ENCODE measurements at places on chromosomes 12 and 14. TPM values are rescaled to one million over a fixed set of nuclear protein-coding genes. Genes with fewer than 3 reads are reported as not detected.

GRCh38 chr12:114888928-114889584 lies 205.1 kb upstream of the TBX3 start:
- no peak overlapping the region for H3K27ac ChIP-seq
- H3K36me3 ChIP-seq = no peaks in the 10 kb centered on the region
- H3K4me1 ChIP-seq = no peaks in the 10 kb centered on the region
- H3K4me3 ChIP-seq = no peak overlapping the region

GRCh38 chr12:20494851-20495250 lies 126.5 kb downstream of the PDE3A start:
- no peak overlapping the region for H3K27ac ChIP-seq
- no peaks in the 10 kb centered on the region for H3K36me3 ChIP-seq
- no peak for DNase-seq
- H3K4me1 ChIP-seq = no peaks in the 10 kb centered on the region
- H3K27me3 ChIP-seq = no peaks in the 10 kb centered on the region

DNA sequence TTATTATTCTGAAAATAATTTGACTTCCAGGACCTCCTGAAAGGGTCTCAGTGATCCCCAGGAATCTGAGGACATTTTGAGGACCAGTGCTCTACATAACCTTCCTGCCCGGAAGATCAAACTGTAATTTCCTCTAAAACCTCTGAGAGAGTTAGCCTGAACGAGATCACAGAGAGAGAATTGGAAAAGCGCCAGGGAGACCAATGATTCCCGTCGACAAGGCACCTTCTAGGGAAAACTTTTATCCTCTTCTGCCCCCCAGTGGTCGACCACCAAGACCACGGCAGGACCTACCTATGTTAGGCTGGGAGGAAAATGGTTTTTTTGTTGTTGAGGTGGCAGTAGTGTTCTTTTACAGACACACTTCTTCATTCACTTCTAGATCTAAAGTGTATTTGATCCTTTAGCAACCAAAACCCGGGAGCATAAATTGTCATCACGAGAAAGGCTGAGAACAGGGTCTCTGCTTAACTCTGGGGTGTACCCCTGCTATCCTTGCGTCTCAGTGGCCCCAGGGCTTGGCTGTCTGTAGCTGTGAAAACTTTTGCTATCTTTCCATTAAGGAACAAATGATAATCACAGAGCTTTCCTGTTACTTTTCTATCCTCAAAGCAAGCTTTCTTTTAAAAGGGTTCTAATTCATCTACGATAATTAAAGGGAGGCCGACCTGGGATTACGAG lies 62.9 kb upstream of the NID2 start:
- no peaks in the 10 kb centered on the region for H3K27me3 ChIP-seq
- H3K4me1 ChIP-seq = no peaks in the 10 kb centered on the region
- H3K4me3 ChIP-seq = no peak overlapping the region
- DNase-seq = no peak

DNA sequence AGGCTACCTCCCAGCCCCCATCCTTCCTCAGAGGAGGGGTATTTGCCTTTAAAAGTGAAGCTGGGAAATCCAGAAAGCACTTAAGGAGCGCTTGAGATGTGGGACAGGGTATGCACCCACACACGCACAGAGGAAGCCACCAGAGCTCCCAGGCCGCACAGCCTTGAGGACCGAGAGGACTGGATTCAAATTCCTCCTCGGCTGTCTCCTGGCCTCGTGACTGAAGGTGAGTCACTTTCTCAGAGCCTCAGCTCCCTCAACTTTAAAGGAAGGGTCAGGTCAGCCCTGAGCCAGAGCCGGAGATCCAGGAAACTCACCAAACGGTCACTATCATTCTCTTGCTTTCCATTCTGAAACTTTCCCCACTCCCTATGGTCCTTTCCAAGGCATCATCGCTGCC lies 37.6 kb downstream of the BCL11B start:
- no peak overlapping the region for H3K4me3 ChIP-seq
- DNase-seq = no peak

BRMS1L gene
- 5.9 TPM for total RNA-seq

TOGARAM1 gene
- 21.3 TPM for total RNA-seq

Measured in breast epithelium (tissue), 4 donors.